Left kidney (tissue), 8 donors: ENCODE measurements at places on chromosomes 13 and 19.

- no peak for DNase-seq
Observed at GRCh38 chr19:48480558-48481500, 11.7 kb downstream of the CYTH2 start.

GRCh38 chr19:49856574-49857021, 5.6 kb downstream of the PTOV1 start:
- DNase-seq: no peak

GRCh38 chr13:102495663-102496062, 93.8 kb upstream of the FGF14 start:
- no peak for DNase-seq

DNA sequence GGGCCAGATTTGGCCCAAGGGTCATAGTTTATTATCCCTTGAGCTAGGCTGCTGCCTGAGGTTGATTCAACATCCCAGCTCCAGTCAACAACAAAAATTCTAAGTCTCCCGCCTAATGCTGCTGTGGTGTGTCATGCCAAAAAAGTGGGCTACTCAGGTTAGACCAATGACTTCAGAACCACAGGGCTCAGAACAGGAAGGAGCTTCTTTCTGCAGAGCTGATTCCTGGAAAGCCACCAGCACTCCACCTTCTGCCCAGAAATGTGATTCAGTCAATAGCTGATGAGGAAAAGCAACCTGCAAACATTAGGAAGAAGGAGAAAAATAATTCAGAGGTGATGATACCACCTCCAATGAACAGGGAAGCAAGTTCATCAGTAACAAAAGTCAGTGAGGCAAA, 56.1 kb upstream of the SERPINE3 start:
- DNase-seq: no peak

DNA sequence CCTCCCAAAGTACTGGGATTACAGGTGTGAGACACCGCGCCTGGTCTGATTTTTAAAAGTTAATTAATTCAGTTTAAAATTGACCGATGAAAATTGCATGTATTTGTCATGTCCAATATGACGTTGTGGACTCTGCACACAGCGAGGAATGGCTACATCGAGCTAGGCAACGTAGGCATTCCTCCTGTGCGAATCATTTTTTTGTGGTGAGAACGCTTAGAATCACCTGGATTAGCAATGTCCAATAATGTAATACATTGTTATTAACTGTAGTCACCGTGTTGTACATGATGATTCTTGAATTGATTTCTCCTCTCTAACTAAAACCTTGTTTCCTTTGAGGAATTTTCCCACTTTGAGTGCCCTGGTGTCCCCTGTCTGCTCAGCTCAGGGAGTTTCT, 3.4 kb downstream of the LAIR2 start:
- no peak for DNase-seq

GRCh38 chr13:67094952-67095351, 135.2 kb downstream of the PCDH9 start:
- no peak for DNase-seq

- no peak for DNase-seq
Observed at GRCh38 chr19:566403-566802, 6.0 kb upstream of the BSG start.

- DNase-seq: no peak
Observed at GRCh38 chr19:45667620-45668341, at the start of gene GIPR. Gene GIPR (plus strand): TSS chr19:45668221. CDS start chr19:45669521, 1,300 bp downstream.

DNA sequence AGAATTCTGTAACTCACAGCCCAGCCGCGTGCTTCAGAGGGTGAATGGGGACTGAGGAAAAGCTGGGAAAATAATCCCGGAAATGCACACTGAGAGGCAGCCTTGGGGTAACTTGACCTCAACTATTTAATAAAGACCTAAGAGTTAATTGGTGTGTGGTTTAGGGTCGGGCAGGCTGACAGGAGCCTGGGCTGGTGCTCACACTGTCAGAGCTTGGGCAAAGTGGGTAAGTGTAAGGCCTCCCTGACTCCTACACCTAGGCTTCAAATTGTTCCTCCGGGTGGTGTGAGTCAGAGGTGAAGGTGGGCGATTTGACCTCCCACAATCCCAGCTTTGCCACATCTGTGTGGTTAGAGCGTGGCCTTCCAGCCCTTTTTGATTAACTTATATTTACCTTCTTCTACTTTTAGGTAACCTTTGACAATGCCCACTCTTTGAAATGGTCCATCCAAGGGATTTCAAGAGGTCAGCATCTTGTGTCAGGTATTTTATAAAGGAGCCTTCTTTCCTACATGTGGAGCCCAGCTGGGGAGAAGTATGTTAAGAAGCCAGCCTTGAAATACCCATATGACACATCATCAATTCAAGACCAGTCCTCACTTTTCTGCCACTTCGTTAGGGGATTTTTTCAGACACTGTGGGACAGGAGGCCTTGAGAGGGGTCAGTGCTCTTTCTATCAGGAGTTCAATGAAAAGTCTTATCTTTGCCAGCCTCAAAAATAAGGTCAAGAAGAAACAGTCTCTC, 114.2 kb downstream of the NUFIP1 start:
- DNase-seq: no peak

DNA sequence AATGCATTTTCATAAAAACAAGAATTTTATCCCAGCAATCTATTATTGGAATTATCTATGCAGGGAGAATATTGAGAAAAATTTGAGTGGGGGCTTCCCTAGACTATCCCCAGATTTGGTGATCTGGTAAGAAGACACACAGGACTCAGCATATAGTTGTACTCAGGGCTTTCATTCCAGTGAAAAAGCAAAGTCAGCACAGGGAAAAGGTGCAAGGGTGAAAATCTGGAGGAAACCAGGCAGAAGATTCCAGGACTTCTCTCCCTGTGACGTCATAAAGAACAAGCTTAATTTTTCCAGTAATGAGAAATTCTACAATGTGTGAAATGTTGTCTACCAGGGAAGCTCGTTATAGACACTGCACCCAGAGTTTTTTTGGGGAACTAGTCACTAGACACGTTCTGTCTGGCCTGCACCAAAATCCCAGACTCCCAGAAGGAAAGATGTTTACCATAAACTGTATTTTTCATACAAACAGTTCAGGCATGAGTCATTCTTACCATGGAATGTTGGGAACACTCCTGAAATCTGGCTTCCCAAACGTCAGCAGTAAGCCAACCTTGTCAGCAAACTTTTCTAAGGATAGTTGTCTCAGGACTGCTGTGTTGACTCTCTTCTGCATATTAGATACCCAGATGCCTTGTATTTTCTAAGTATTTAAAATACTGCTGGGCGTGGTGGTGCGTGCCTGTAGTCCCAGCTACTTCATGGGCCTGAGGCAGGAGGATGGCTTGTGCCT, 107.4 kb downstream of the DNAJC3 start:
- DNase-seq: no peak

GRCh38 chr13:35767256-35767976, 290.9 kb upstream of the MAB21L1 start:
- no peak for DNase-seq

GRCh38 chr19:4060621-4061177, 6.0 kb downstream of the ZBTB7A start:
- no peak for DNase-seq

- DNase-seq: no peak
Observed at GRCh38 chr13:99435998-99436397, 65.3 kb upstream of the TM9SF2 start.

- DNase-seq: no peak
Observed at GRCh38 chr19:49581007-49581508, at the start of gene PRRG2. Gene PRRG2 (plus strand): TSS chr19:49581316. CDS start chr19:49583220, 1,904 bp downstream.

- no peak for DNase-seq
Observed at GRCh38 chr19:55832676-55833075, 877 bp upstream of the NLRP11 start.
